Substantia nigra (tissue), 51 donors: ENCODE measurements at places on chromosomes 12 and 14.

DNA sequence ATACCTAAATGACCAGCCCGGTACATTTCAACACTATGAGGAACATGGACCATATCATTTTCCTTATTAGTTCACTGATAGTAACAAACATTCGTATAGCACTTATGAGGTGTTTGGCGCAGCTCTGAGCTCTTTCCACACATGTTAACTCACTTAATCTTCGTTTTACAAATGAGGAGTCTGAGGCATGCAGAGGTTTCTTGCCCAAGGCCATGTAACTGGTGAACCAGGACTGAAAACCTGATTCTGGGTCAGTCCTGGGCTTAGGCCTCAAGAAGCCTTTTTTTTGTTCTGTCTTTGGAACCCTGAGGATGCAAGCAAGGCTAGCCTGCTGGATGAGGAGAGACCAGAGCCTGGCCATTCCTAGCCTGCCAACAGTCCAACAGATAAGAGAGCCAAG lies 55.0 kb downstream of the C14orf132 start:
- no peak for DNase-seq

- no peak for DNase-seq
These were observed 84.7 kb downstream of the GPATCH2L start for GRCh38 chr14:76236172-76237130.

DNA sequence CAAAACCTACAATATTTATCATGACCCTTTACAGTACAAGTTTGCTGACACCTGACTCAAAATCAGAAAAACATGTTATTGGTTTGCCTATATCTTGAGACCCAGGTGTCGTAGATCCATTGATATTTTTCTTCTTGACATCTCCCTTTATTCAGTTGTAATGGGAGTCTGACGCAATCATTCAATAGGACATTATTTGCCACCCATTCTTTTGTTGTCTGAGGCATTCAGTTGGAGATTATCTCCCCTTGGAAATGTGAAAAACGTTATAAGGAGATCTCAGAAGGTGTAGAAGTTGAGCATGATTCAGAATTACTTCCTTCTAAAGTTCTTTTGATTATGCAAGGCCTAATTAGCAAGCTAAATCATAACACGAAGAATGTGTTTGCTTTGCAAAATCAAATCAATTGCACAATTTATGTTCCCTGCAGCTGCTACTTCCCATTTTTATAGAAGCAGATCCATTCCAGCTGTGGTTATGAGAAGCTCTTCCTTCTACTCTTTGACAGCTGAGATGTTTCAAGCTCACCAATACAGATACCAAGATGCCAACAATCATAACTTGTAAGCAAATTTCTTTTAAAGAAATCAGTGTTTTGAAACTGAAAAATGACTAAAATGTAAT lies 228.2 kb upstream of the SYT1 start:
- DNase-seq, result no peak

DNA sequence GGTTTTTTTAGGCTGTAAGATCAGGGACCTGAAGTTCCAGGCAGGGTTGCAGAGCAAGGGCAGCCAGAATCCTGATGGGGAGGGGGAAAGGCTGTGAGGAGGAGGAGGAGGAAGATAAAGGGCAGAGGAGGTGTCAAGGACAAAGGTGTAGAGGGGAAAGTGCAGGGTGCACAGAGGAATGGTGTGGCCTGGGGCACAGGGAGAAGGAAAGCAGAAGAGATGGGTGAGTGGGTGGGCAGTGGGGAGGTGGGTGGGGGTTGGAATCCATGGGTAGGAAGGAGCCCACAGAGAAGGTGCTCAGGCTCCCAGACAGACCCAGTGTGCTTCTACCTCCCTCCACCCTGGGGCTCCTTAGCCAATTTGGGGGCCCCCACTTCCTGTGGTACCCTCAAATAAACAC lies 11.2 kb downstream of the TRPV4 start:
- no peak for DNase-seq

DNA sequence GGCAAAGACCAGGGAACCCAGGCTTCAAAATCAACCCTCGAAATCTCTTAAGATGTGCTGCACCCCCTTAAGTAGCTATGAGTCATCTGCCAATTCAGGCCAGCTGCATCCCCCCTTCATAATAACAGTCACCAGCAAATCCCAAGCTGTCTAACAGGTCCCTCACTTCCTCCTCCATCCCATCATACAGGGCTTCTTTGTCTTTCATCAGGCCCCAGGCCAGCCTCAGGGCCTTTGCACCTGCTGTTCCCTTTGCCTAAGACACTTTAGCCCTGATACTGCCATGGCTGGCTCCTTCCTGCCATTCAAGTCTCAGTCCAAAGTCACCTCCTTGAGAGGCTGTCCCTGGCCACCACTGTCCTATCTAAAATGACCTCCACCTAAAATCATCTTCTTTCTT lies 4.0 kb downstream of the RASAL1 start:
- DNase-seq, result no peak

GRCh38 chr12:107684990-107685359 lies 624 bp upstream of the PWP1 start:
- no peak for DNase-seq

- DNase-seq, result peak; percentile 66
These were observed 472 bp downstream of the MBD6 start for GRCh38 chr12:57522887-57523705.

- peak; percentile 2 for DNase-seq
These were observed 110.0 kb downstream of the CCDC60 start for GRCh38 chr12:119444462-119445044.

GRCh38 chr14:65131301-65131701 lies 29.0 kb upstream of the MAX start:
- no peak for DNase-seq

GRCh38 chr14:93184391-93185348 lies at the start of the genes LYSET and MOAP1:
LYSET (plus strand) TSS chr14:93185317; CDS start chr14:93185406, 89 bp downstream.
MOAP1 (minus strand) TSS chr14:93184897; CDS start chr14:93184242, 655 bp downstream.
- DNase-seq, result peak; percentile 90

- DNase-seq, result no peak
These were observed 479.4 kb upstream of the DCN start for GRCh38 chr12:91662021-91662420.

DNA sequence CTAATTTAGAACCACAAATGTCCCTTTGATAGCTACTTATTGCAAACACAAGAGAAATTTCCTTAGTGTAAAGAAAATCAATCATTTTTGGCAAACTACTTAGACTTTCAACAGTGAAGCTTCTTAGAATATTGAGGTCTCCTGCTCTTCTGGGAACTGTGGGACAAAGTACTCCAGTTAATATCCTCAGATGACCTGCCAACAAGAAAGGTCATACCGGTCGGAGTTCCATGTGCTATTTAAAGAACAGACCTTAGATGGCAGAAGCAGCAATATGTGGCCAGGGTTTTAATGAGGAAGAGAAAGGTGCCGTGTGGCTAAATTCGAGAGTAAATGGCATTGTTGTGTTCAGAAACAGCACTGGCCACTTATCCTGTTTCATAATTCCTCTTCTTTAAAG lies 114.7 kb upstream of the AMIGO2 start:
- no peak for DNase-seq

DNA sequence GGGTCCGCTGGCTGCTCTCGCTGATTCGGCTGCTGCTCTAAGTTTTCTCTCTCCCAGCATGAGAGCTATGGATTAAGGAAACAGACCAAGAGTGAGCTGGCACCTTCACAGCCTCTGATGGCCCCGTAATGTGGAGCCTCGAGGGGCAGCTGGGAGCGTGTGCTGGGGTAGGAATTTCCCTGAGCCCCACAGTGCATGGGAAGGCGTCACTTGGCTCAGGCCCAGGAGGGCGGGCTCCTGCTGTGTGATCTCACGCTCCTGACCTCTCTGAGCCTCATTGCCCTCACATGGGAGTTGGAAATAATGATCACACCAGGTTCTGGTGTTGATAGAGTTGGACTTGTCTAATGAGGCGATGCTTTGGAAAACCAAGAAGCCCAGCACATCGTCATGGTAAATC lies 238.6 kb upstream of the CRY1 start:
- DNase-seq, result no peak

DNA sequence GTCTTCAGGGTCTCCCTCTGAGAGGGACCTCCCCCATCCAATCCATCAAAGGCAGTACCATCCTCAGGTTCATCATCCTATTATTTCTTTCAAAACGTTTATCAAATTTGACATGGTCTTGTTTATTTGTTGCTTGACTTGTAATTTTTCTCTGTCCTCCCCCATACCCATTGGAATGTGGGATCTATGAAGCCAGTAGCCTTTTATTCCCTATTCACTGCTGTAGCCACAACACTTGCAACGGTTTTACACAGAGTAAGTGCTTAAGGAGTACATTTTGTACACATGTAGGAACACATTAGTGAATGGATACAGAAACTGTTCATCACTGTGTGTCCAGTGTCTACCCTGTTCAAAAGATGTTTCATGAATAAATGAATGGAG lies 41.5 kb downstream of the IGF1 start:
- DNase-seq, result no peak

- no peak for DNase-seq
These were observed 40.0 kb downstream of the MYBPC1 start for GRCh38 chr12:101634724-101635123.

- DNase-seq, result no peak
These were observed 6.7 kb downstream of the FOXN4 start for GRCh38 chr12:109302358-109302757.
